Inflammatory macrophage treated with lipopolysaccharide for 1 hour (primary cell): ENCODE measurements at places on chromosomes 16 and 17.

DNA sequence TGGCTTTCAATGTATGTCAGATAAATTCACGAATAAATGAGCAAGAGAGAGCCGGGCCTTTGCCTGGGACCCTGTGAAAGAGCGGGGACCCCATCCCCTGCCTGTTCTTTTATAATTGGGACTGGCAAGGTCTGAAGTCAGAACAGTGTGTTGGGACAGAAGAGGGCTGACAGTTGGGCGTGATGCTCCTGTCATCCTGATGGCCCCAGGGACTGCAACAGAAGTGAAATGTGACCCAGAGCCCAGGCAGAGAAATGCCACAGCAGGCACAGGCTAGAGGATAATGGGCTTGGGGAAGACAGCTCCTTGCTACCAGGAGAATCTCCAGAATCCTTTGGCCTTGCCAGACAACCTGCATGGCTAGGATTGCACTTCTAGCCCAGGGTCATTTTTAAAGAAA lies 37.9 kb downstream of the GSG1L start:
- no peak for DNase-seq

DNA sequence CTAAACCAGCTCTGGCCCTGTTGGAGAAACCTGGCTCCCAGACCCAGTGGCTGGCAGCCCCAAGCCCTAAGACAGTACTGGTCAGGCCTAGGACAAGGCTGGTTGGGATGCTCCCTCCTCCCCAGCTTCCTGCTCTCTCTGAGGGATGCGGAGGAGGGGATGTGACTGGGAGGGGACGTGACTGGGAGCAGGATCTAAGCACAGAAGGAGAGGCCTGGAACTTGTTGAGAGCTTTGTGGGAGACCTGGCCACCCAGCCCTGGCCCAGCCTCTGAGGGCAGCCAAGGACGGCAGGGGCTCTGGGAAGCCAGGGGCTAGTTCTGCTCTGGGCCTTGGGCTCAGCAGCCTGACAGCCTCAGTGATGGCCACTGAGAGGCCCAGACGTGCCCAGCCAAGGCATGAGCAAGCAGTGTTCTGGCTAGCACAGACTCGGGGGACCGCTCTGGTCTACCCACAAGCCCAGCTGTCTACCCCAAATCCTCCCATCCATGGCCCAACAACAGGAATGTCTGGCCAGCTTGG lies 22.8 kb downstream of the ATP6V0D1 start:
- DNase-seq, result no peak

DNA sequence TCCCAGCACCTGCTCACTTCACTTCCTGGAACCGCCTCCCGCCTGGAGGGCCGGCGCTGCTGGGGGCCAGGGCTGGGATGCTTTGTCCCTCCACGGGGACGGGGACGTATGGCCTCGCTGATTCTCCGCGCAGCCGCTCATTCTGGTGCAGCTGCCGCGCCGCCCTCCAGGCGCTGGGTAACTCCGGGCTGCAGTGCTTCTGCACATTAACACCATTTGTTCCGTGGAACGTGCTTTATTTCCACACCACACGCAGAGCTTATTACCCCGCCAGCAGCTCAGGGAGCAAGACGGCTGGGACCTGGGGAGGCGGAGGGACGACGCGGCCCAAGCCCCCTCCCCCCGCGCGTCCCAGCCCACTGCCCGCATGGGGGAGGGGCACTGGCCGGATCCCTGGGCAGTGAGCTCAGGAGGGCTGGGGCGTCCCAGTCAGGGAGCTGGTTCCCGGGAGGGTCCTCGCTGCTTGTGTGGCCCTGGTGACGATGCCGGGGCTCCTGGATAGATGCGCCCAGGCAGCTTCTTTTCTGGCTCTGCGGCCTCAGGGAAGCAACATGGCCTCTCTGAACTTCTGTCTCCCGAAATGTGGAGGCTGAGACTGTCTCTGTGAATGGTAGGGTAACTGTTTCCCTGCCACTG lies 45.4 kb upstream of the ACSF3 start:
- no peak for DNase-seq

- peak; percentile 95 for DNase-seq
Observed at GRCh38 chr17:21042458-21043295, at the start of gene USP22. Gene USP22 (minus strand): TSS chr17:21043011. CDS start chr17:21042835, 176 bp downstream.

- no peak for DNase-seq
Observed at GRCh38 chr17:47275245-47275984, 21.8 kb downstream of the ITGB3 start.

- no peak for DNase-seq
Observed at GRCh38 chr17:46982577-46982976, 3.5 kb upstream of the RPRML start.

- DNase-seq, result no peak
Observed at GRCh38 chr17:64291268-64291851, 28.3 kb upstream of the TEX2 start.

- no peak for DNase-seq
Observed at GRCh38 chr17:40312131-40312731, 3.3 kb downstream of the RARA start.
